ENCODE measurements at places on chromosomes 16 and 17. TPM values are rescaled to one million over a fixed set of nuclear protein-coding genes. Genes with fewer than 3 reads are reported as not detected.

The ZFPM1 gene
- 3.9 TPM for total RNA-seq

The MRPL12 gene
- total RNA-seq = 23.6 TPM

The IQCK gene
- 24.5 TPM for total RNA-seq

The WNK4 gene
- total RNA-seq = 1.4 TPM

The FSCN2 gene
- 1.6 TPM for total RNA-seq

The KRT33A gene
- not detected for total RNA-seq
